ENCODE measurements at places on chromosomes 16 and 17.

DNA sequence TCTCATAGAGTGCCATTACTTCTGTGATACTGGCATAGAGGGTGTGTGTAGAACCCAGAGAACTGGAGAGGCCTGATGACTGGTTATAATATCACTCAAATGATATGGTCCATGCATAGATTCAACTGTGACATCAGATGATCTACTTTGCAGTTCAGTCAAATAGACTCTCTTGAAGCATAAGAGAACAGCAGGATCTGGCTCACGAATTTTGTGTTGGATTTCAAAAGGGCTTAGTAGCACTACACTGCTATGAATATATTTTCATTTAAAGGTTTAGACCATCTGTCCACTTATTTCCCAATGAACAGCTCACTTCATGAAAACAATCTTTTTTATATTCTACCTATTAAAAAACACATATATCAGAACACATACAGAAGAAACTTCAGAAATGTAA, 119.7 kb downstream of the KIF2B start:
- DNase-seq, result no peak

DNA sequence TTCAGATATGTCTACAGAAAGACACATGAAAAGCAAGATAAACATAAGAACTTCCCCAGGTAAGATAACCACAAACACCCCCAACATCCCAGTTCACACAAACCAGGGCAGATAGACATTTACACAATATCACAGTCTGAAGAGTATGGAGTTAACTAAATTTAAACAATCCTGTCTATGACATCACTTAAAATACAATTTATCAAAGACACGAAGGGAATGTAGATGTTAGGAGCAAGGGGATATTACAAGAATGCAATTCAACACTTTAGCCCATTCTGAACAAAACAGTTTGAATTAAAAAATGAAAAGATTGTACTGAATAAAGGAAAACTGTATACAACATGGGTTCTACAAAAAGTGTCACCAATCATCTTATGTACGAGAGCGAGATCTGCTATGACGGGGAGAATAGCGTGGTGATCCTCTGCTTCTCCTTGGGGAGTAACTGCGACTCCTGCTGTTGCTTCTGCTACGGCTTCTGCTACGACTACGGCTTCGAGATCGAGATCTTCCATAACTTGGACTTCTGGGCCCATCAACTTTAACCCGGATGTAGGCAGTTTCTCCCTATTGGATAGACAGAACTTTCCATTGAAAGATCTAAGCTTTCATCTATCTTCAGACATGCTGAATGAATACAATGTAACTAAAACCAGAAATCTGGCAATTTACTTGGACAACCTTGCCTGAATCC, 1.9 kb downstream of the SRSF1 start:
- DNase-seq, result no peak

- no peak for DNase-seq
Observed at GRCh38 chr17:48621410-48622392, 4.5 kb downstream of the HOXB9 start.

- no peak for DNase-seq
Observed at GRCh38 chr17:54967621-54968261, 713 bp downstream of the COX11 start.

DNA sequence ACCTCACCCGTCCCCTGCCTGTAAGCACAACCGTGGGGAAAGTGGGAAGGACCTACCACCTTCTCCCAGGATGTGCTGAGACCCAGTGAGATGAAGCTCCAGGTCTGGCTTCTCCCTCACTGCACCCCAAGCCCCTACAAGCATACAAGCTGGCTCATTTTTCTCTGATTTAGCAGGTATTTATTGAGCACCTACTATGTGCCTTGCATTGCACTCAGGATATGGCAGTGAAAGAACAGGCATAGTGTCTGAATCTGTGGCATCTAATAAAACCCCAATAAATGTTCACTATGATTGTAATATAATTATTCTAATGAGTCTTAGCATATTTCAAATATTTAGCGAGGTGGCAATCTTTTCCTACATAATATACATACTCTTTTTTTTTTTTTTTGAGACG, 84.5 kb downstream of the LITAF start:
- no peak for DNase-seq

- no peak for DNase-seq
Observed at GRCh38 chr16:27217256-27217655, 13.9 kb downstream of the KDM8 start.

- DNase-seq, result no peak
Observed at GRCh38 chr17:32021615-32021955, 14.4 kb downstream of the LRRC37B start.

DNA sequence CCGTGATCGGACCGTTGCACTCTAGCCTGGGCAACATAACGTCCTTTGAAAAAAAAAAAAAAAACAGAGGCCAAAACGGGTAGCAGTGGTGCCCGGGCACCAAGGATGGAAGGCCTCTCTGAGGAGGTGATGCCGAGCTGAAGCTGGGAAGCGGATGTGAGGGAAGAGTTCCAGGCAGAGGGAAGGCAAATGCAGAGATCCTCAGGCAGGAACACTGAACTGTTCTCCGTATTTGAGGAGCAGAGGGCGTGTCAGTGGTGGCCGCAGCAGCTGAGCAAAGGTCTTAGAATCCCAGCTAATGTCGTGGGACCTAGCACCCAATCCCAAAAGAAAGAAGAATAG, 656 bp upstream of the KCTD13 start:
- DNase-seq, result no peak

- DNase-seq, result no peak
Observed at GRCh38 chr17:55903028-55903690, 152.3 kb downstream of the PCTP start.

- DNase-seq, result no peak
Observed at GRCh38 chr17:36907407-36907806, 29.9 kb upstream of the LHX1 start.

DNA sequence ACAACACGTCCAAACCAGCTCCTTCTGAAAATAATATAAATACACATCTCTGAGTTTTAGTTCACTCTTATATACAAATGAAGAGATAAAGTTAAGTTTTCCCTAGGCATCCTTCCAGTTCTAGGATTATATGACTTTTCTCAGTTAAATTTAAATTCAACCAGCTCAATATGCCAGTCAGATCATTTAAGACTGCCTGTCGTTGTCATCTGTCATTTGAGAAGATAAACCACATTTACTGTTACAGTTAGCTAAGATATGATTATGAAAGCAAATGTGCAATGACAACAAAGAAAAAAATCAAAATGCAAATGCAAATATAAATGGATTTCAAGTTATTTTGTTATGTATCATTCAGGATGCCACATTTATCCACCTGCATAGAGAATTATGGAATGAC, 671.7 kb upstream of the GOT2 start:
- DNase-seq, result no peak

All from stimulated activated CD4-positive, alpha-beta T cell treated with anti-CD3 and anti-CD28 coated beads, Interleukin-1b, Interleukin-23, amount 100 ng/mL, for 1 hour (primary cell).